CD4-positive, alpha-beta T cell treated with Interleukin-10 for 1 hour (primary cell): ENCODE measurements at places on chromosomes 11 and 22.

DNA sequence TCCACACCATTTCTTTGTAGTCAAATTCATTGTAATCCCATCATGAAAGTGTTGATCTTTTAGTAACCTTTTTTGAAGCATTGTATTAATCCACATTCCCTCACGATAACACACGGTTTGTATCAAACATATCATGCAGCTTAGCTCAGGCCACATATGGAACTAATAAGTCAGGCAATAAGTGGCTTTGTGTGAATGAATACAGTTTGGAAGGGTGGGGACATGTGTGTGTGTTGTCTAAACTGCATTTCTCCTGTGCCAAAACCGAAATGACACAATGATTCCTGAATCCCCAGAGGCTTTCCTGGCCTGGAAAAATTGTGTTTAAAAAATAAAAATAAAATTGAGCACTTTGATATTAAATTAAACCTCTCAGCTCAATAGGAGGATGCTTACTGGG lies 98.3 kb downstream of the WNT11 start:
- DNase-seq = no peak

- DNase-seq = peak; percentile 65
Measured at GRCh38 chr11:45847911-45848316, 639 bp downstream of the CRY2 start.

GRCh38 chr22:20245577-20246367 lies 22.3 kb downstream of the RTN4R start:
- no peak for DNase-seq

- no peak for DNase-seq
Measured at GRCh38 chr11:130645843-130646197, 197.4 kb downstream of the ADAMTS15 start.

DNA sequence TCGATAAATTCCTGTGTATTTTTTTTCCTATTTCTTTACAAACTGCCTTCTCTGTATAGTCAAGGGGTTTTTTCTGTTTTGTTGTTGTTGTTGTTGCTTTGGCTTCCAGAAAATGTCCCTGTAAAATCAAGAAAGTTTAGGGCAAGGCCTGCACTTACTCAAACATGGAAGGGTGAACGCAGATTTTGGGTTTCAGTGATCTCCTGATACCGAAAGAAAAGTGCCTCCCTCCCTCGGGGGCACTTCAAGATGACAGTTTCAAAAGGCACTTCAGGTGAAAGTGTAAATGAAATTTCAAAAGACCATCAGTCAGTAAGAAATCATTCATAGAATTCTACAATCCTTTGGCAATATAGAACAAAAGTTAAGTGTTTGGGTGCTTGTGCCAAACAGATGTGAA lies 43.4 kb upstream of the TMPRSS4 start:
- DNase-seq = no peak

- DNase-seq = no peak
Measured at GRCh38 chr11:133821776-133822175, 23.5 kb downstream of the SPATA19 start.

DNA sequence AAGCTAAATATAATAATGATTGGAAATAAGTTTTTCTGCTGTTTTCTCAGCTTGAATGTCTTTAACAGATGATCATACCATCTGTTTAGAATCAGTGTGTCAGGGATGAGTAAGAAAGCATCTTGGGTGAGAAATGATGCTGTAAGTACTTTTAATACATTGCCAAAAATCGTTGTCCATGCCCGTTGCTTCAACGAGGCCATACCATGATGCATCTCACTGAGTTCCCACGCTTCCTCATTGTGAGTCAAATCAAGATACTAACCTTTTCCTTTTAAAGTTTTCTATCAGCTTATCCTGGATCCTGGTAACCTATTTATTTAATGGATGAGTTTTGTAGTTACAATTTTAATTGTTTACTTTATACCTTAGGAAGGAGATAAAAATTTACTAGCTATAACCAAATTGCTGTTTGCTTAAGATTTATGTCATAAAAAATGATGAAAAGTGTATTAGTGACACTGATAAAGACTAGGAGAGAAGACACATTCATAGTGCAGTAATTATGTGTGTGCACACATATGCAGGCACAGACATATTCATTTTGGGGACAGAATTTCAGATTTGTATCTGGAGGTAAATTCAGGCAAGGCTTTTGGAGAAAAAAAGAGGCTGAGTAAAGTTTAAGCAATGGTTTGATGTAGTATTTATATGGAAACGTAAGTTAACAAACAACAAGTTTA lies 154.8 kb downstream of the UVRAG start:
- DNase-seq = no peak

DNA sequence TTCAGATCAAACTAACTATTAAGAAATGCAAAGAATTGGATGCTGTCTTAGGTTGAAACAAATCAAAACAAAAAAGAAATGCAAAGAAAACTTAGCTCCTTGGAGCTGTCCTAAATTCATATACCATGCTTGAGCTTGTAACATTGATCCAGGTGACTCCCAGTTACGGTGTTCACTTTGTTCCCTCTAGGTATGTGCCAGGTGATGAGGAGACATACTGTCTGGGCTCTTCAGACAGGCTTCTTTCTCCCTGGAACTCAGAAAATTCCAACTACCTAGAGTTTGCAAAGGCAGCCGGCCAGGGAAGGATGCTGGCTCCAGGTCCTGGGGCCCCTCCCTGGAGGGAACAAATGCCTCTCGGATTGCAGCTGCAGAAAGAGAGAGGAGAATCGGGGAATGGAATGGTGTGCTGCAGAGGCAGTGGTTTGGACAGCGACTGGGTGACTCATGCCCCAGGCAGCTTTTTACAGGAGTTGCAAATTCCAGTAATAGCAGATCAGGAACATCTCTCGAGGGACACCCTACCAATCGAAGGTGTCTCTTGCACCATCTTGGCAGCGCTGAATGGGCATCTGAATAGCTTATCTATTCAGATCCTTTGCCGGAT lies 12.3 kb upstream of the ASPHD2 start:
- no peak for DNase-seq

DNA sequence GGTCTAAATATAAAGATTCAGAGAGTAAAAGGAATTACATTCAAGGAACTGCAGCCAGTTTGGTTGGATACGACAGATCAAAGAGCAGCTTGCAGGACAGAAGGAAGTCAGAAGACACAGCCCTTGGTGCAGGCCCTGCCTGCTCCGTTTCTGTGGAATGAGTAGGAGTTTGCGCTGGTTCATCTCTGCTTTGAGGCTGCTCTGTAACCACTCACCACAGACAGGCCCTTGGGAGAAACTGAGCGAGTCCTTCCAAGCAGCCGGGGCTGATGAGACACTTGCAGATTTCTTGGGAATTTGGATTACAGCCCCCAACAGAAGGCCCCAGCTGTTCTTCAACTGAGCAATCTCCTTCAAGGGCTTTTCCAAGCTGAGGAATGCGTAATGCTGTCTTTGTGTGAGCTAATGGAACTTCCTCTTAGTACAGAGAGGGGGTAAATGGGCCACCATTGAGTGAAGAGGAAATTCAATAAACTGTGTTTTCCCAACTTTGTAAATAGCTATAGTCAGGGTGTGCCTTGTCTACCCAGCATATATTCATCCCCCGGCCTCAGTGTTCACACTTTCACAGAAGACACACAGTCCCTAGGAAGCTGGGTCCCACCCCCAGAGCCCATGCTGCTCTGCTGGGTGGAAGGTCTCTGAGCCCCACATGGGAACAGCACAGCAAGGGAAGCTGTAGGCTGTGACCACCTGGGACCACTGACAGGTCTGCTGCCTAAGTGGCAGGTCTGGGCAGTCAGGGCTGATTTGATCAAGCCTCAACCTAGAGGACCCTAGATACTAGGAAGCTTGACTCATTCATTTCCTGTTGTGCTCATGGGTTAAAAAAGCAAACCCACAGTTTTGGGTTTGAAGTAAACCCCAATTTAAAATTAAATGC lies 16.6 kb downstream of the IL10RA start:
- DNase-seq = peak; percentile 56

DNA sequence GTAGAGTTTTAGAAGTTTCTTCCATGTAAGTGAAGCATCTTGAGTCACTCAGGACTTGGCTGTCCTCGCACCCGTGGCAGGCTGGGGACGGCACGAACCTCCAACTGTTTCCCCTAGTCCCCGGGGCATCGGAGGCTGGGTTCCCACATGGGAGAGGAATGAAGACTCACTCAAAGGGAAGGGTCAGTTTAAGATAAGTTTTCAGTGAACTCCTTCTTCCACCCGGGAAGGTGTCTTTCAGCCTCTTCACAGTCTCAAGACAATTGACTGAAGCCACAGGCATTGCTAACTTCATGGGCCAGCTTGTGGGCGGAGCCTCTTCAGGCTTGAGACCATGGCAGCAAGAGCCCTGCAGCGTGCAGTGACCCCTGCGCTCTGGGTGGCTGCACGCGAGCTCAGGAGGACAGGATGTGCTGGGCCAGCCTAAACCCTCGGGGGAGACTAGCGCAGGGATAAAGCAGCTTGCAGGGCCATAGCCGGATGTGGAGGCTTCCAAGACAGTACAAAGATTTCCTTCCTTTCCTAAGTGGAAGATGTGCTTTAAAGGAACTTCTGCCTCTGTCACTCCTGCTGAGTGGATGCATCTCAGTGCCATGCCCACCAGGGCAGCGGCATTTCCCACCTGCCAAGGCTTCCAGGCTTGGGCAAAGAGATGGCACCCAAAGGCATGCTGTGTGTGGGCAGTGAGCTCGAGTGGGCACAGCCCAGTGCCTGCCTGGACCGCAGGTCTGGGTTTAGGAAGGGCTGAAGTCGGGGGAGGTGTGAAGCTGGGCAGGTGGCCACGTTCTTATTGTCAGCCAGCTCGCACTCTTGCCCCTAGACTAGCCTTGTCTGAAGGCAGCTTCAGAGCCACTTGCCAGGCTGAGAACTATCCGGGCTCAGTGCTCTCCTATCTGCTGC lies 32.9 kb downstream of the PPIL2 start:
- no peak for DNase-seq

GRCh38 chr11:87401653-87402052 lies 363.9 kb downstream of the TMEM135 start:
- DNase-seq = no peak

GRCh38 chr11:24297461-24297860 lies 199.4 kb upstream of the LUZP2 start:
- DNase-seq = no peak

GRCh38 chr11:66225066-66225465 lies 43.4 kb upstream of the RAB1B start:
- DNase-seq = no peak

DNA sequence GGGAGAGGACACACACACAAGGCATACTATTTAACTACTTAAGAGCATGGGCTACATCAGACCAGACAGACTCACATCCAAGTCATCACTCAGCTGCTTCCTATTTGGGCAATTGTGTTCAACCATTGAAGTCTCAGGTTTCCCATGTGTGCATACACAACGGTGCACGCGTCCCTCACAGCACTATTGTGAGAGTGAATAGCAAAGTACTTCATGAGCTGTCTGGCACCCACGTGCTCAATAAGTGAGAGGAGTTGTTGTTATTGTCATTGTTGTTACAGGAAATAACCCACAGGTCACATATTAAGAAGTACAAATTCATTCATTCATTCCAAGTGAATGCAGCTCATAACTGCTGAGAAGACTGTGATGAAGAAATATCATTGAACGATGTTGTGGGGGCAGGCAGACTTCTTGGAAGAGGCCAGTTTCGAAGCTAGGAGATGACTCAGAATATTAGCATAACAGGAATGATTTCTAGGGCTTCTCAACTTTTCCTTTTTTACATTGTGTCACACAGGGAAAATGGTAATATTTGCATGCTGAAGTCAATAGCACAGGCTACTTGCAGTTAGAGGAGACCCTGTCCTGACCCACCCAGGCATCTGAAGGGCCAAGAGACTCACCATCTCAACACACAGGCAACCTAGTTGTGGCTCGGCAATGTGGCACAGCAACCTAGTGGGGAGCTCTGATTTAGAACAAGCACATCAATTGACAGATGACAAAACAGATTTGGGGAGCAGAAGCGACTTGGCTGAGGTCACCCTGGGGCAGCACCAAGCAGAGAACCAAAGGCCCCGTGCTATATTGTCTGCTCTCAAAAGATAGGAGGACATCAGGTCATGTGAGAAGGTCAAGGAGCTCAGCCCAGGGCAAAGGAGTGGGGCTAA lies 606.0 kb downstream of the BUD13 start:
- no peak for DNase-seq

DNA sequence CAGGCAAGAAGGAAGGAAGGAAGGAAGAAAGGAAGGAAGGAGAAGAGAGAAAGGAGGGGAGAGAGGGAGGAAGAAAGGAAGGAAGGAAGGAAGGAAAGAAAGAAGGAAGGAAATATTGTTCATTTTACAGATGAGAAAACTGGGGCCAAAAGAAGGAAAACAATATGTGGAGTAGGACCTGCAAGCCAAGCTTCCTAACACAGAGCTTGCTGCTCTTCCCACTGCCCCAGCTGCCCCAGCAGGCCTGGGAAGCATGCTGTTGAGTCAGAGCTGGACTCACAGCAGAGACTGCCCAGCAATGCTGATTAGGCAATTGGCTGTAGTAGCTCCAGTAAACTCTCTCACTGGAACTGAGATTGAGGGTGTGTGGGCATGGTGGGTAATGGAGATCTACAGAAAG lies 42.6 kb upstream of the SMCO4 start:
- DNase-seq = no peak

DNA sequence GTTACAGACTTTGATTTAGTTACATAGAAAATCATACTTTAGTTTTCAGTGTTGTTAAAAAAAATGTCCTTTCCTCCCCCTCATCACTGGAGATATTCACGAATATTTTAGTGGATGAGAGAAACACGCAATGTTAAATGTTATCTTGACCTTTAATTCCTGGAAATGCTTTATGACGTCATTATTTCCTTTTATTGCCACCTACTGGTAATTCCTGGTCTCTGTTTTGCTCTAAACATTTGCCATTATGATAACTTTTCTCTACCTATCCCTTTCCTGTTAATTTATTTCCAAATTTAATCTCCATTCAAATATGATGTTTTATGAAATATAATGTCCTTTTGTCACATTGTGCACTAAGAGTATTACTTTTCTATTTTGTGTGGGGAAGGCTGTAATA lies 770.6 kb downstream of the FAM181B start:
- peak; percentile 38 for DNase-seq

DNA sequence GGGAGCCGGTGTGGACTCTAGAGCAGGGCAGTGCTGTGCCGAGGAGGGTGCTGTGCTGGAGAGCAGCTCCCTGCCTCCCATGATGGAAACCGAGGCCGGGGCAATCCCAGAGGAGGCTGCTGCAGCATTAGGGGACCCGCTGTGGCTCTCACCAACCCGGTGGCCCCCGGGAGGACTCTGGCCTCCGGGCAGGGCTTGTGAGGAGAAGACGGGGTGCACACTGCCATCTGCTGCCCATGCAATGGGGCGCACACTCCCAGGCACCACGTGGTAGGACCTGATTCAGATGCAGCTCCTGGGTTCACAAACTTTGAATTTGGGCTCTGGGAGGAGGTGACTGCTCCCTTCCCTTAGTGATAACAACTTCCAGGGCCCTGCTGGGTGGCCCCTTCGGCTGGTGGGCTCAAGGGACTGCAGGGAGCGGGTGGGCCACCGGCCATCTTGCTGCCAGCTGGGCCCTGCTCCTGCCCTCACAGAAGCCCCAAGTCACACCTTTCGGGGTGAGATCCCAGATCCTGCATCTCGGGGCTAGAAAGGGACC lies 93.8 kb upstream of the FGF3 start:
- no peak for DNase-seq
